CD14-positive monocyte (primary cell): ENCODE measurements at places on chromosomes 3 and 15. TPM values are rescaled to one million over a fixed set of nuclear protein-coding genes. Genes with fewer than 3 reads are reported as not detected.

MELTF gene
- polyA plus RNA-seq, result 0.36 TPM

TTLL13 gene
- polyA plus RNA-seq, result 0.08 and 0.13 TPM in 2 replicates

CASR gene
- polyA plus RNA-seq, result not detected

GOLGA8R gene
- polyA plus RNA-seq, result 0.21 TPM

DNA sequence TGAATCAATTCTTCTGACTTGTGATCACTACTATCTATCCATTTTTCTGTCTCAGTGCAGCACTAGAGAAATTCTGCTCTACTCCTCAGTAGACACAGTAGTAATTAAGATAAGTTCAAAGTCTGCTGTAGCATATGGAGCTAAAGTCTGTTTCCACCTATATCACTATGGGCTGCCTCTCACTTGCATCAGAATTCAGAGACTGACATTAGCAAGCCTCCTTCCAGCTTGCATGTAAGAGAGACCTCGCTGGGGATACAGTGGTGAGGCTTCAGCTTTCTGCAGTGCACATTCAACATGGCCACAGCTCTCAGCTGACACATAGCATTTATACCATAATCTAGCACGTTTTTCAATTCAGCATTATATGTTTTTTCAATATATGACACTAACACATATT, 217.0 kb downstream of the PLOD2 start:
- no peak for DNase-seq

GRCh38 chr3:160879859-160880258, 123.8 kb downstream of the PPM1L start:
- DNase-seq, result no peak

GRCh38 chr3:124565013-124565412, 165.2 kb upstream of the UMPS start:
- peak; percentile 48 for DNase-seq

GRCh38 chr3:151837057-151837456, 23.1 kb downstream of the AADAC start:
- peak; percentile 34 for DNase-seq

- no peak for DNase-seq
Observed at GRCh38 chr3:55337641-55338180, 149.4 kb downstream of the WNT5A start.

DNA sequence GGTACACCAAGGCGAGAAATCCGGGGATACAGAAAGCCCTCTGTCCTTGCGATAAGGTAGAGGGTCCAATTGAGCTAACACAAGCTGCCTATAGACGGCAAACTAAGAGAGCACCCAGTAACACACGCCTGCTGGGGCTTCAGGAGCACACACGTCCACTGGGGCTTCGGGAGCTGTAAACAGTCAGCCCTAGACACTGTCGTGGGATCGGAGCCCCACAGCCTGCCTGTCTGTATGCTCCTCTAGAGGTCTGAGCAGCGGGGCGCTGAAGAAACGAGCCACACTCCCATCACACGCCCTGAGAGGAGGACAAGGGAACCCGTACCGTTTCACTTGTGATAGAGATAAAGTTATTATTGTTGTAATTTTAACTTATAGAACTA, 486 bp downstream of the SAMMSON start:
- no peak for DNase-seq

DNA sequence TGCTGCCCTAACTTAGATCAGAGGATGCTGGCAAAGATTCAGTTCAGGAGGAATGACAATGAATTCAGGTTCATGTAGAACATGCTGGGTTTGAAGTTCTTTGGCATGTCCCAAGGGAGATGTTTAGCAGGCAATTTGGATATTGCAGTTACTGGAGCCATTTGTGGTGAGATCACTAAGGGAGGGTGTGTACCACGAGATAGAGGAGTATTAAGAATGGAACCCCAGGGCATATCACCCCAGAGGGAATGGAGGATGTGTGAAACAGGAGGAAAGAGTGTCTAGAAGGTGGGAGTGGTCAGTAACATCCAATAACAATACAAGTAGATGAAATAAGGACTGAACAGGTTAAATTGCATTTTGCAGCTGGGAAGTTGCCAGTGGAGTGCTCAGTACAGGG, 87.1 kb downstream of the CCR1 start:
- no peak for DNase-seq

DNA sequence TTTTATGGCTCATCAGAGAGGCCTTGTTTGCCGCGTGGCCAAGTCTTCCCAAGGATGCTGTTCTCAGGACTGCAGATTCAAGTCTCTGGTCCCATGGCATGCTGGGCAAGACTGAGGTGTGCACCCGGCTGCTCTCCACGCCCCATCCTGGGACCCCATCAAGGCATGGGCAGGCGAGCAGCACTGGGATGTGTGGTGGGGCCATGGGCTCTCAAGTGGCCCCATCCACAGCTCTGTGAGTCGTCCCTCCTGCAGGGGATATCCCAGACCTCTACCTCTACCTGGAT, 13.1 kb upstream of the GP9 start:
- DNase-seq, result no peak

GRCh38 chr15:71588746-71589145, 221.6 kb upstream of the NR2E3 start:
- no peak for DNase-seq

DNA sequence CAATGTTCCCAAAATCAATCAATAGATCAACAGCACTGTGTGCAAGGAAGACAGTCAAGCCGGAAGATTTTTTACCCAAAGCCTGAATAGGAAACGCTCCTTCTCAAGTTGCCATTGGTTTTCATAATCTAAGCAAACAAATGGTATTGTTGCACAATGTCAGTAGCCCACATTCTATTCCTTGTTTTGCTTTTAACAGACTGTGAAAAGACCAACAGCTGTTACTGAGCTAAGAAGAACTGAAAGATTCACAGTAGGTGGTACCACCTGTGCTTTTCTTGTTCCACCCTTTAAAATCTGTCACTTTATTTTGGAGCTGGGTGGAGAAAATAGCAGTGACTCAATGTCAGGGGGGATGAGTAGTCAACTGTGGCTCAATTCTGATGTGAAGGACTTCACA, 357.5 kb upstream of the CADM2 start:
- DNase-seq, result no peak

DNA sequence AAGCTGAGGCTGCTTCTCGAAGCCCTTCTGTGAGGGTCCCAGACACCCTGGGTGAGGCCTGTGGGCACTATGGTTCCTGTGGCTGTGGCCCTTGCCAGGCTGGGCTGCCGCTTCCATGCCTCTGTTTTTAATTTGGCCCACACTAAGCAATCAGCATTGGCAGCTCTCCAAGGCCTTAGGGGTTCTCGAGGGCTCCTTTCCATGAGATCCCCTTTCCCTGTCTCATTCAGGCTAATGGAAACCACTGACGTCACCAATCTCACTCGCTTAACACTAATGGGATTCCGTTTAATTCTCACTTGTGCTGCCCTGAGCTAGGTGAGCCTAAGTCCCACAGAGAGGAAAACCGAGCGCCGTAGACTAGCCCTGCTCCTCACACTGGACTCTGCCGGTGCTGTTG, 60.2 kb upstream of the RAB6B start:
- no peak for DNase-seq
